ENCODE measurements at places on chromosomes 1 and 21. TPM values are rescaled to one million over a fixed set of nuclear protein-coding genes. Genes with fewer than 3 reads are reported as not detected.

DNA sequence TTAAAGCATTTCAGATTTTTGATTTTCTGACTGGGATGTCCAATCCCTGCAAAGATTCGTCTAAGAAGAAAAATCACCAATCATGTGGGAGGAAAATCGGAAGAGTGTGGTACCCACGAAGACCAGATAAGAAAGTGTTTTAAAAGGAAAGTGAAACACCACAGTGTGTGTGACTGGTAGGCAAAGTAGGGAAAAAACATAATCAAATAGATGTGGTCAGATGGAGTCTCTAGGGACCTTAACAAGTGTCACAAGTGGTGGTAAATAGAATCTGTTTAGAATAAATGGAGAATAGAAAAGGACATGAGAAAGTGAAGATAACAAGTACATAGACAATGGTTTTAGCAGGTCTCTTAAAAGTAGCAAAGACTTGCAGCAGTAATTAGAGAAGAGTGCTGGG, 154.6 kb downstream of the SLC30A10 start:
- no peak for DNase-seq
- no peaks in the 10 kb centered on the region for H3K4me1 ChIP-seq
- H3K4me3 ChIP-seq: no peak overlapping the region
- no peaks in the 10 kb centered on the region for H3K36me3 ChIP-seq
- H3K27me3 ChIP-seq: no peaks in the 10 kb centered on the region

THAP3 gene
- total RNA-seq: 16.7 TPM

DNA sequence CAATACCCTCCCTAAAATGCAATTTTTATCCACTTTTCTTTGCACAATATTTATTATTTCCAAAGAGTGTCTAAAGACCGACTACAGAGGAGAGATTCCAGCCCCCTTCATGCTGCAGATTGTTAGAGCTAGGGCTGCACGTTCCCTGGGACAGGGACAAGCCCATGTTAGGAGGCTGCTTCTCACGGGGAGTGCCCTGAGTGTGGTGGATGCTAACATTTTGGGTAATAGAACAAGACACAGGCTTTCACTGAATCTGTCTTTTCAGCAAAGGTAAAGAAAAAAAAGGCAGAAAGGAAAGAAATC, 125.4 kb downstream of the RIPK4 start:
- no peaks in the 10 kb centered on the region for H3K27me3 ChIP-seq
- no peak for DNase-seq
- no peak overlapping the region for H3K27ac ChIP-seq

RHEX gene
- total RNA-seq: not detected

DNA sequence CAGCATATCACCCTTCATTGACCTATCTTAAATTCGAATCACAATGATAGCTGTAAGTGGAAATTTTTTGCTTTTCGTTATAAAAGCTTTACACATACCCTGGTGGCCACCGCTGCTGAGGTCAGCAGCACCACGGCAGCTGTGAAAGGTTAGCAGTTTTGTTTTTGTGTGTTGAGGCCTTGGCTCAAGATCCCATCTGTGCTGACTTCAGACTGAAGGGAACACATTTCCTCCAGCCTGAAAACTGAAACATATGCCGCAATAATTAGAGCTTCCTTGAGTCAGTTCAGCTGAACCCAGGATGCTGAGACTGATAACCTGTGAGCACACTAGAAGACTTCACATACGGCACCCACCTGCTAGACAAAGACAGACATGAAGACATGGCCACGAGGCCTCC, 103.0 kb downstream of the SMYD3 start:
- H3K27me3 ChIP-seq: no peaks in the 10 kb centered on the region
- H3K4me3 ChIP-seq: no peak overlapping the region
- no peak overlapping the region for H3K27ac ChIP-seq
- no peak for DNase-seq

- peaks cover 37% of the 10 kb centered on the region for H3K27me3 ChIP-seq
- DNase-seq: no peak
- H3K27ac ChIP-seq: no peak overlapping the region
- H3K4me3 ChIP-seq: no peak overlapping the region
- no peaks in the 10 kb centered on the region for H3K36me3 ChIP-seq
These were observed 40.5 kb downstream of the COL6A1 start for GRCh38 chr21:46021978-46022544.

DNA sequence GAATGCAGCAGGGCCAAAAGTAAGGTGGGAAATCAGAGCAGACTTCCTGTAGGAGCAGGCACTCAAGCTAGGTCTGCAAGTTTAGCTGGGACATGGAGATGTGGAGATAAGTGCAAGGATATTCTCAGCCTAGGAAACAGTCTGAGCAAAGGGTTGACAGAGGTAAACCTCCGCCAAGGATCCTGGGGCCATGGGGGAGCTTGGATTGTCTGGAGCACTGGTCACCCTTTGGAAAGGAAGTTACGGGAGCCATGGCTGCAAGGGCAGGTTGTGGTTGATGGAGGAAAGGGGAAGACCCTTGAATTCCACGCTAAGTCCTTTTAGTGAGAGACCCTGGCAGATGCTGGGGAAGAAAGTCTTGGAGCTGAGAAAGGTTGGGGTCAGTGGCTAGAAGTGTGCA, 150.9 kb downstream of the PTPRU start:
- DNase-seq: no peak
- no peaks in the 10 kb centered on the region for H3K36me3 ChIP-seq
- no peaks in the 10 kb centered on the region for H3K27me3 ChIP-seq
- H3K4me1 ChIP-seq: peaks cover 18% of the 10 kb centered on the region
- H3K27ac ChIP-seq: no peak overlapping the region

GJC2 gene
- total RNA-seq: 1.2 TPM

DNA sequence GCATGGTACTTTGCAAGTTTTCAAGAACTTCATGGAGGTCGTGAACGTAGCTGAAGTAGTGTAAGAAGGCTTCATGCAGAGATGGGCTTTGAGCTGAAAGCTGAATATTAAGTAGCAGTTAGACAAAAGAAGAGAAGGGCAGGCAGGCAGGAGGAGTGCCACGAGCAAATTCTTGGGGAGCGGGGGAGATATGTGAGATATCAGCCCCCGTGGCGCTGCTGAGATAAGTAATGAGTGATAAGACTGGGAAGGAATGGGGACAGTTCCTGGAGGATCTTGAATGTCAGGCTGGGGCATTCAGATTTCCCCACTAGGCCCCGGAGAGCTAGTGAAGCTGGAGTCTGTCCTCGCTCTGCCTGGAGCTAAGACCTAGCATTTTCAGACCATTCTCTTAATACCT, 27.9 kb upstream of the KIRREL1 start:
- no peak overlapping the region for H3K27ac ChIP-seq
- no peaks in the 10 kb centered on the region for H3K36me3 ChIP-seq
- no peak overlapping the region for H3K4me3 ChIP-seq

GRCh38 chr1:231418101-231418740, 3.9 kb downstream of the EGLN1 start:
- peak overlapping the region; percentile 91 for H3K4me3 ChIP-seq
- peaks cover 31% of the 10 kb centered on the region for H3K4me1 ChIP-seq
- no peak overlapping the region for H3K27ac ChIP-seq

KLHDC8A gene
- not detected for total RNA-seq

TMPRSS3 gene
- not detected for total RNA-seq

- H3K27ac ChIP-seq: no peak overlapping the region
- no peaks in the 10 kb centered on the region for H3K27me3 ChIP-seq
- H3K4me3 ChIP-seq: no peak overlapping the region
These were observed 20.7 kb downstream of the PHC2 start for GRCh38 chr1:33410091-33410701.

GRCh38 chr1:49181033-49181432, 404.3 kb upstream of the BEND5 start:
- H3K4me1 ChIP-seq: no peaks in the 10 kb centered on the region
- H3K27me3 ChIP-seq: no peaks in the 10 kb centered on the region
- H3K36me3 ChIP-seq: no peaks in the 10 kb centered on the region

CFHR2 gene
- total RNA-seq: not detected

GSTM5 gene
- 1.6 TPM for total RNA-seq

DNA sequence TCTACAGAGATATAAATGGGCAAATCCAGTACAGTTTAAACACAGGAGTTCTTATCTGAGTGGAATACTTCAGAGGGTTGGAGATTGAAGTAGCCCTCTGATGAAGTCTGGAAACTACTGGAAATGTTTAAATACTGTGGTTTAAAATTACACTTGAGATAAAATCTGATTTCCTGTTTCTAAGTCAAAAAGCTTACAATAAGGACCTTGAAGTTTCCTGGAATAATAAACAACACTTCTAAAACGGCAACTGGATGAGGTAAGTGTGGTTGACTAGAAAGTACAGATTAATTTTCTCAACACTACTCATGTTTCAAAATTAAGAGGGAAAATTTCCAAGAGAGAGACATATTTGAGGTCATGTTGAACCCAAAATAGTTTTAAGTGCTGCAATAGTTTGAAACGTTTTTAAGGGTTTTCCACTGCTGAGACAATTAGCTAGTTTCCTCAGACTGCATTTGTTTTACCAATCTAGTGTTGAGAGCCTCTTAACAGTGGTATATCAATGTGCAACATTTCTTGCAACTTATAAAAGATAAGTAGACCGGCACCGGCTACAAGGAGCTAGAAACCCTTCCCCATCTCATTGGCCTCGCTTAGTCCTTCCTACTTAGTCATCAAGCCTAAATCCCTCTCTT, 27.4 kb downstream of the KCNA3 start:
- H3K27me3 ChIP-seq: no peaks in the 10 kb centered on the region
- no peaks in the 10 kb centered on the region for H3K4me1 ChIP-seq
- peak; percentile 10 for DNase-seq
- H3K4me3 ChIP-seq: no peak overlapping the region

- DNase-seq: no peak
- H3K4me3 ChIP-seq: no peak overlapping the region
- peaks cover 12% of the 10 kb centered on the region for H3K4me1 ChIP-seq
- H3K36me3 ChIP-seq: peaks cover 14% of the 10 kb centered on the region
- no peaks in the 10 kb centered on the region for H3K27me3 ChIP-seq
These were observed 2.4 kb downstream of the NECAP2 start for GRCh38 chr1:16442941-16443340.

- H3K27ac ChIP-seq: no peak overlapping the region
- H3K27me3 ChIP-seq: no peaks in the 10 kb centered on the region
- H3K4me3 ChIP-seq: no peak overlapping the region
- H3K36me3 ChIP-seq: no peaks in the 10 kb centered on the region
- no peaks in the 10 kb centered on the region for H3K4me1 ChIP-seq
- DNase-seq: peak; percentile 66
These were observed 15.0 kb upstream of the F5 start for GRCh38 chr1:169601096-169601881.

ATP1A4 gene
- not detected for total RNA-seq

- no peaks in the 10 kb centered on the region for H3K4me1 ChIP-seq
- no peak for DNase-seq
- H3K27me3 ChIP-seq: no peaks in the 10 kb centered on the region
- no peaks in the 10 kb centered on the region for H3K36me3 ChIP-seq
These were observed 155.6 kb upstream of the KLHDC7A start for GRCh38 chr1:18325136-18325535.

- H3K36me3 ChIP-seq: no peaks in the 10 kb centered on the region
- H3K27me3 ChIP-seq: no peaks in the 10 kb centered on the region
- no peak for DNase-seq
- peak overlapping the region; percentile 52 for H3K27ac ChIP-seq
- H3K4me1 ChIP-seq: peaks cover 60% of the 10 kb centered on the region
These were observed 19.6 kb upstream of the DUSP10 start for GRCh38 chr1:221761354-221762002.

All from endothelial cell of umbilical vein (primary cell).